ENCODE measurements at places on chromosomes 7 and 10.
A peak's percentile ranks its signal among the peaks of the same experiment; 100 is the strongest.

GRCh38 chr10:75355706-75356105 lies 45.9 kb downstream of the ZNF503 start:
- no peak for DNase-seq

DNA sequence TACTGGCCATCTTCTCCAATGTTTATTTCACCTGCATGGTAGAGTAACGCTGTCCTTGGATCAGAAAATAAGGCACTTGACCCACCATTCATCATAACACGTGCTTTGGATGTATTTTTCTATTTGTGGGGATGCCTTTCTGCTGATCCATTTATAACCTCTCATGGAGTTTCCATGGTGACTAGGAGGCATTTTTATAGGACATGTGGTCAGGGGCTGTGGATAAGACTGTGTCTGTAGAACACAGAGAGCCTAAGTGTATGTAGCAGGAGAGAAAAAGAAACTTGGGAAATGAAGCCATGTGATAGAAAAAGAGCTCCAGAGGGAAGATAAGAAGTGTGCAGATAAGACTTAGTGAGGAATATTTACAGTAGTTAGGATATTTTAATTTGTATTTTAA lies 184.2 kb downstream of the POU6F2 start:
- no peak for DNase-seq

- DNase-seq = no peak
Measured at GRCh38 chr7:12731214-12731656, 43.8 kb downstream of the ARL4A start.

- peak; percentile 10 for DNase-seq
Measured at GRCh38 chr10:78432583-78432982, 398.9 kb downstream of the RPS24 start.

DNA sequence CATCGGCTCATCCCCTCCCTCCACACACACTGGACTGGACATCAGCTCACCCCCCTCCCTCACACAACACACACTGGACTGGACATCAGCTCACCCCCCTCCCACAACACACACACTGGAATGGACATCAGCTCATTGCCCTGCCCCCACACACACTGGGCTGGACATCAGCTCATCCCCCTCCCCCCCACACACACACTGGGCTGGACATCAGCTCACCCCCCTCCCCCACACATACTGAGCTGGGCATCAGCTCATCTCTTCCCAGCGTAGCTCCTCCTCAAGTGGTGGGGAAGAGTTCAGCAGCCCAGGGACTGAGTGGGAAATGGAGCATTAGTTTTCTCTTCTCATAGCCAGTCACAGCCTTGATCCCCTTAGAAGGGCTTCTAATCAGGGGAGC lies 58.1 kb upstream of the WDR11 start:
- no peak for DNase-seq

DNA sequence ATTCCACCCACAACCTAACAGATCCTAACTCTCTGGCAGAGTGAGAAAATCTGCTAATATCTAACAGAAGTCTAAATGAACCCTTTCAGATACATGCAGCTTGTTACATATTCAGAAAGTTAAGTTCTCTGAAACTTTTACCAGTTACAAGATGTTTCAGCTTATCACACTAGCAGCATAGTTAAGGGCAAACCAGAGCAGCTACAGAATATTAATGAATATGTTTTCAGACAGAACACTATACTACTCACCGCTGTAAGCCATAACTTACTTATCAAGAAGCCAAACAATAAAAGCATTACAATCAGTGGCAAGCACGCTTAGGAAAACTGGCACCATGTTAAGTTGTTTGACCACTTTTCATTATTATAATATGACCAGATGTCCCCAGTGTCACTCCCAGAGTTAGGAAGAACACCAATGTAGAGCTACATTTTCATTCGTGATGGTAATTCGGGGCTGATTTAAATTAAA lies 2.7 kb downstream of the ITGB1 start:
- no peak for DNase-seq

- peak; percentile 25 for DNase-seq
Measured at GRCh38 chr10:14904316-14904732, 25.7 kb downstream of the SUV39H2 start.

DNA sequence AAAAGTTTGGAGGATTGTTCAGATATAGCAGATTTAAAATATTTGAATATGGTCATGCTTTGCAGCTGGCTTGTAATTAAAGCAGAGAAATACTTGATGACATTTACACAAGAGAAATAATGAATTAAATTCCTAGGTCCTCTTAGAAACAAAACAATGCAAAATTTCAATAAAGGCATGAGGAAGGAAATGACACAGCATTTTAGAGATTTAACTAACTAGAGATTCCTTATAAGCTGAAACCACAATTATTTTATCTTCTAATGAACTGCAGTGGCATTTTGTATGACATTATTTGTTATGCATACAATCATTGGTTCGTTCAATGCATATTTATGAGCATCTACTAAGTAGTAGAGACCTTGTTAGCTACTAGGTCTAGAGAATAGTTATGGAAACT lies 490.9 kb downstream of the ZWINT start:
- DNase-seq = no peak

- DNase-seq = no peak
Measured at GRCh38 chr10:94155722-94156271, 162.1 kb downstream of the PLCE1 start.

DNA sequence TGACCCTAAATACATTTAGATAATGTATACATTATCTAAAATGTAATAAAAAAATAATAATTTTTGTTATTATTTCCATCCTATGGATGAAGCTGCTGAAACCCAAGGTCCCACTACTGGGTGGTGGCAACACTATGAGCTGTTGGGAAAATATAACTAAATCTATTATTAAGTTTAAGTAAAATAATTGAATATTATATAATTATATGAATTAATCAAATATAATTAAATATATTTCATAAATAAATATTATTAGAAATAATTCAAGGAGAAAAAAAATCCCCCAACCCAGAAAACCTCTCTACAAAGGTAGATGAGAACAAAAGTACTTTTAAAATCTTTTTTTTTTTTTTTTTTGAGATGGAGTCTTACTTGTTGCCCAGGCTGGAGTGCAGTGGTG lies 7.9 kb downstream of the PRSS58 start:
- no peak for DNase-seq

- no peak for DNase-seq
Measured at GRCh38 chr7:79341902-79342301, 111.6 kb downstream of the MAGI2 start.

GRCh38 chr10:133235932-133236331 lies 1.7 kb upstream of the VENTX start:
- no peak for DNase-seq

DNA sequence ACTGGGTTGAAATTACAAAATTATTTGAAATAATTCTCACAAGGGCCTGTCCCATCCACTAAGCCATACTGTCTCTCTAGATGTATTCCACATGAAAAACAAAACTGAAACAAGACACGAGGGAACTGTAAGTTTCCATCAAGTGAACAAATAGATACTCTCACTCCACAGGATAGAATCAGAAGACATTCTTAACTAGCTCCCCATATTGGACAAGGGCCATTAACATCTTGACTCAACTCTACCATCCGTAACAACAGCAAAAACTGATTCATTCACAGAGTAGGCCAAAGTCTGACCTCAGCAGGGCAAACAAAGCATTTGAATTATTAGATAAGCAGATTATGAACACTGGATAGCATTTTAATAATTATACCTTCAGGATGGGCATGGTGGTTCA lies 29.1 kb downstream of the UBE2H start:
- DNase-seq = no peak

DNA sequence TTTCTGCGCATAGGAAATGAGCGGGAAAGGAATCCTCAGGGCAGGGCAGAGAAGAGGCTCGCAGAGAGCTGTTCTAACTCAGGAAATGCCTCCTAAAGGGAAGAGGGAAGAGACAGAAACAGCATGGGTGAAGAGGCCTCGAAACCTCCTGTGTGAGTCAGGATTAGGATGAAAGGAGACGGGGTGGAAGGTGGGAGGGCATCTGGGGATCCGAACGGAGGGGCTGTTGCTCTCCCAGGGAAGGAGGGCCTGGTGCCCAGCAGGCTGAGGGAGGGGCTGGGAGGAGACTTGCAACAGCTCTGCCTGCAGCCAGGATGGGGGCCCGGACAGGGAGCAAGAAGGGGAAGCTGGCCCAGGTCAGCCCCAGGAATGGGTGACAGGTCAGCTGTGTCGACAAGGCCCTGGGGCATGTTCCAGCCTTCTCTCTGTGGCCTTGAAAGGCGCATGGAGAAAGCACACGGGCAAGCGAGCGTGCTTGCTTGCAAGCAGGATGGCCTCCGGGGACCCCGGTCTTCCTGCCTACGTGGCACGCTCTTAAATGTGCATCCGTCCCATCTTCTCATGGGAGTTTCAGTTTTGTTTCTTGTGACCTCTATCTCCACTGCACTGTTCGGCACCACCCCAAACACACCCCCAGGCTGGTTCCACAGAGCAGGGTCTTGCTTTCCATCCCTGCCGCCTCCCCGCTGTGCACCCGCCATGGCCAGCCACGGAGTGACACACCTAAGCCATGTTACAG lies 63.5 kb downstream of the HIPK2 start:
- DNase-seq = no peak

- no peak for DNase-seq
Measured at GRCh38 chr7:155326385-155326784, 28.7 kb downstream of the INSIG1 start.

GRCh38 chr10:5488272-5489161 lies 10.9 kb downstream of the CALML5 start:
- peak; percentile 71 for DNase-seq

GRCh38 chr7:70776627-70777101 lies 355.3 kb upstream of the GALNT17 start:
- no peak for DNase-seq

GRCh38 chr7:117673839-117674238 lies 194.0 kb downstream of the CFTR start:
- peak; percentile 1 for DNase-seq

- DNase-seq = no peak
Measured at GRCh38 chr10:129970465-129971364, 6.6 kb upstream of the EBF3 start.

DNA sequence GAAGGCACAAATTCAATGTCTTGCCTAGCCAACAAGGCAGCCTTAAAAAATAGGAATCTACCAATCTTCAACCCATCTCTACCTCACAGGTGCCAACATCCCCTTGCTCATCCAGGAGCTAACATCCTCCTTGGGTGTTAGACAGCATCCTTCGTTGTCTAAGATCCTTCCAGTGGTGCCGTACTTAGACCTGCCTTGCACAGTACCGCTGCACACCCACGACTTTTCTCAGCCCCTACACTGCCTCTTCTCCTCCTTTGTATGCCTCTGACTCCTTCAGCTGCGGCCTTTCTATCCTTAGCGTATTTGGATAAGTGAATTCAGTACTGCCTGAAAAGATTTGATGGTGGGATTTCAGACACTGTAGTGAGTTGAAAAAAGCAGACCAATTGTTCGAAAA lies 15.9 kb upstream of the PRTFDC1 start:
- no peak for DNase-seq

GRCh38 chr7:33459340-33459751 lies 330.0 kb downstream of the BBS9 start:
- DNase-seq = peak; percentile 62

GRCh38 chr10:122267849-122268737 lies 3.0 kb upstream of the BTBD16 start:
- DNase-seq = peak; percentile 53

GRCh38 chr7:78254726-78255055 lies 456.1 kb downstream of the PHTF2 start:
- no peak for DNase-seq

DNA sequence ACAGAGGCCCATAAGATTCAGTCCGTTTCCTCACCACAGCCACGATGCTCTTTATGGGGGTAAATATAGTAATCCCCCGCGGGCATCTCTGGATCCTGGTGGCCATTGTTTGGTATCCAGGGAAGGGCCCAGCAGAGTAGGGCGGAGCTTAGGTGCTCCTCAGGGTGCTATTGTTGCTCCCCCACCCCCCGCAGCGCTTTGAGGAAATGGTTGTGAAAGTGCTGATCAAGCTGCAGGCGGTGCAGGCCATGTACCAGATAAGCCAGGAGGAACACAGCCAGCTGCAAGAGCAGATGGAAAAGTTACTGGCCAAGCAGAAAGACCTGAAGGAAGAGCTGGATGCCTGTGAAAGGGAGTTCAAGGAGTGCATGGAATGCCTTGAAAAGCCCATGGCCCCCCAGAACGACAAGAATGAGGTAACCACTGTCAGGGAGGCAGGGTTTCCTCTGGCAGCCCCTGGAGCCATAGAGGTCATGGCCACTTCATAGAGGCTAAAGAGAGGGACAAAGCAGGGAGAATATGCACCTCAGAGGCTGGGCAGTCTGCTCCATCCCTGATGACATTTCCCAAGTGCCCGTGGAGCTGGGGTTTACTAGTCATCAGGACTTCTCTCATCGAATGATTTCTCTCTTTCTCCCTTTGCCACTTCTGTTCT lies 17.6 kb upstream of the FLNC start:
- peak; percentile 99 for DNase-seq

DNA sequence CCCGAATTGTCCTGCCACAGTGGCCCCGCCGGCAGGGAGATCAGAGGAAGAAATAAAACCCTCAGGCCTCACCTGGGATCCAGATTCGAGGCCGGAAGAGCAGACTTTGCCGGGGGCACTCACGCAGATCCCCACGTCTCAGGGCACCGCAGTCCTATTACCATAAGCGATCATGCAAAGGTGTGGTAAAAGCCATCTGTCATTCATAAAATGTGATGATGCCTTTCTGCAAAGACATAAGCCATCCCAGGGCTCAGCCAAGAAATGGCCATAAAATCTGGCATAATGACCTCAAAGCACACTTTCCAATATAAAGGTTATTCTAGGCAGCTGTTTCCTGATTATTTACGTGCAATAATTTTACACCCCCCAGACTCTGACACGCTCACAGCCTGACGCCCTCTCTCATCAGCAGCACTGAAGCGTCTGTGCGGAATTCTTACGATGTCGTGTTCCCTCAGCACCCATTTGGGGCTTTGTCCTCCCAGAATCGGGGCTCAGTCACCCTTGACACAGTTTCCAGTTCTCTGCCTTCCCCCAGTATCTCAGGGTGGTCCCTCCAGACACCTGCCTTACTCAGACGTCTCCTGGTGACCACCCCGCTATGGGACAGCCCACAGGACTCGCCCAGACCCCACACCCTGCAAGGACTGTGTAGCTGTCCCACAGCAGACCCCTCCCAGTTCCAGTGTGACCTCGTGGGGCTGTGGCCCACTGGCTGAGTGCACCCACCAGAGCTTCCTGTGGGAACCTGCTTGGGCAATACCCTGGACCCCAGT lies 74.3 kb upstream of the FAM20C start:
- no peak for DNase-seq

DNA sequence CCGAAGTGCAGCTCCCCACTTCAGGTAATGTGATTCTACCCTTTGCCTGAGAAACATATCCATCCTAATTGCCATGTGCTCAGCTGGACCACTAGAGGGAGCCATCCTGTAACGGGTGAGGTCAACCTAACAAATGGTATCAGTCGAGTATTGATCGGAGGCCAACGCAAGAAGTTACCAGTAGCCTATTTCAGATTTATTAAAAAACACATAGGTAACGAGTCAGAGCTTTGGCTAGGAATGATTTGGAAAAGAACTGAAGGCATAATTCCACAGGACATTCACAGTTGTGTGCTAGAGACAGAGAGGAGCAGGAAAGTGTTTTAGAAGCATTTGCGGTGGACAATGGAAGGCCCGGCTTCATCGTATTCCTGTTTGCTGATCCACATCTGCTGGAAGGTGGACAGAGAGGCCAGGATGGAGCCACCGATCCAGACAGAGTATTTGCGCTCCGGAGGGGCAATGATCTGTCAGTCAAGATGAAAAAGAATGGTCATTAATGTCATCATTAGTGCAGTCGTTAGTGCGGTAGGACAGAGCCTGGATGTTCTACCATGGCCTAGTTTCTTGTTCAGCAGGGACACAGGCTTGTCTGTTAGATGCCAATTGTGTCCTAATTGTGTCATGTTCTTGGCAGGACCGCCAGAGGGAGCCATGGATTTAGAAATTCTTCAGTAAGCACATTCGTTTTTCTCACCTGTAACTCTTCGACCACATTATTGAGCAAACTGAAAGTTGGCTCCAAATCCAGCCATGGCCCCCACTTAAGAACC lies 17.5 kb downstream of the ACTA2 start:
- peak; percentile 87 for DNase-seq
